Effector memory CD8-positive, alpha-beta T cell (primary cell): ENCODE measurements at places on chromosomes 5 and 9.
A peak's percentile ranks its signal among the peaks of the same experiment; 100 is the strongest.

DNA sequence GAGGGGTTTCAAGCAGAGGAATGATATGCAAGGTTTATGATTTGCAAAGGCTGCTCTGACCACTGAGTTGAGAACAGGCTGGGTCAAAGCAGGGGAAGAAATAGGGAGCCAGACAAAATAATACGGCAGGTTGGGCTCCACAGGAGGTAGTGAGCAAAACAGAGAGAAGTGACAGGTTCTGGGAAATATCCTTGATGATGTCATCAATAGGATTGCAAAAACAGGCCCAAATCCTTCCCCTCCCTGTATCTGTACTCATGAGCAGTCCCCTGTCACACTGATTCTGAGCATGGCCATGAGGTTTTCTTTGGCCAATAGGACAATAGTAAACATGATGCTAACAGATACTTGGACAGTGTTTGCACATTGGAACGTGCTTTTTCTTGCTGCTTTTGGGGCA is 471.8 kb upstream of the BRINP1 start:
- no peak overlapping the region for H3K4me3 ChIP-seq
- H3K4me1 ChIP-seq, result no peaks in the 10 kb centered on the region
- no peaks in the 10 kb centered on the region for H3K27me3 ChIP-seq

- H3K36me3 ChIP-seq, result no peaks in the 10 kb centered on the region
- no peak overlapping the region for H3K27ac ChIP-seq
- DNase-seq, result no peak
- no peaks in the 10 kb centered on the region for H3K27me3 ChIP-seq
- H3K4me3 ChIP-seq, result no peak overlapping the region
- H3K4me1 ChIP-seq, result no peaks in the 10 kb centered on the region
These were observed 50.2 kb downstream of the FXN start for GRCh38 chr9:69085569-69086283.

GRCh38 chr5:88677943-88678769 is 204.8 kb downstream of the MEF2C start:
- H3K4me3 ChIP-seq, result no peak overlapping the region
- H3K27ac ChIP-seq, result no peak overlapping the region
- peaks cover 83% of the 10 kb centered on the region for H3K27me3 ChIP-seq
- H3K4me1 ChIP-seq, result peaks cover 23% of the 10 kb centered on the region
- peaks cover 40% of the 10 kb centered on the region for H3K36me3 ChIP-seq
- DNase-seq, result no peak

- no peak for DNase-seq
- H3K27ac ChIP-seq, result no peak overlapping the region
- peaks cover 14% of the 10 kb centered on the region for H3K27me3 ChIP-seq
- H3K4me1 ChIP-seq, result no peaks in the 10 kb centered on the region
- H3K4me3 ChIP-seq, result no peak overlapping the region
These were observed 165.8 kb upstream of the MAP3K1 start for GRCh38 chr5:56649569-56649968.

DNA sequence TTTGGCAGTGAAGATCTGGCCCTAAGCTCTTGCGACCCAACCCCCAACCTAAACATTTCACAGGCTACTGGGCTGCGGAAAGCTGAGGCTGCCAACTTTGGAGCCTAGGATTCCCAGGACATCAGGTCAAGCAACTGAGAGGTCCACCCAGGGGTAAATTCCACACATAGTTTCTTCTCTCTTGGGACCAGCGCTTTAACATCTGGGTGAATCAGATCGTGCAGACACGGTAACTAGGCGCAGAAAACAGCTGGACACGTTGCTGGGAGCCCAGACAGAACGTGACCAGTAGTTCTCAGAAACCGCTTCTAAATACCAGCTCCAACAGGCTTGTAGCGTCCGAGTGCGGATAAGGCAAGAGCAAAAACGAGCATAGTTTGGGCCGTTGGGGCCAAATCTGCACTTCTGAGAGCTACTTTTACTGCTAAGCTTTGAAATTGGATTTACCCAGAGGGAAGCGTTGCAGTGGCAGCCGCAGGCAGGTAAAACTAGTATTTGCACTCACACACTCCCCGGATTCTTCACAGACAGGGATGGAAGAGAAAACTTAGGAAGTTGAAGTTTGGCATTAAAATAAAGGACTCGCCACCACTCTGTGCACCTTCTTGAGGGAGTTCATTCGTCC is 11.8 kb downstream of the ITGA1 start:
- peaks cover 33% of the 10 kb centered on the region for H3K4me1 ChIP-seq
- H3K36me3 ChIP-seq, result peaks cover 26% of the 10 kb centered on the region
- peak overlapping the region; percentile 96 for H3K27ac ChIP-seq
- no peak for DNase-seq
- peak overlapping the region; percentile 94 for H3K4me3 ChIP-seq

DNA sequence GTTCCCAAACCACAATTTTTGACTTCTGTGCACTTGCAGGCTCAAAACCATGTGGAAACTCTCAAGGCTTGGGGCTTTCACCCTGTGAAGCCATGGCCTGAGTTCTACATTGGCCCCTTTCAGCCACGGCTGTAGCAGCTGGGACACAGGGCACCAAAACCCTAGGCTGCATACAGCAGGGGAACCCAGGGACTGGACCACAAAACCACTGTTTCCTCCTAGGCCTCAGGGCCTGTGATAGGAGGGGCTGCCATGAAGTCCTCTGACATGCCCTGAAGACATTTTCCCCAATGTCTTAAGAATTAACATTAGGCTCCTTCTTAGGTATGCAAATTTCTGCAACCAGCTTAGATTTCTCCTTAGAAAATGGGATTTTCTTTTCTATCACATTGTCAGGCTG is 312.1 kb upstream of the TUSC1 start:
- H3K36me3 ChIP-seq, result peaks cover 3% of the 10 kb centered on the region
- H3K27ac ChIP-seq, result no peak overlapping the region
- DNase-seq, result no peak
- H3K4me1 ChIP-seq, result no peaks in the 10 kb centered on the region

DNA sequence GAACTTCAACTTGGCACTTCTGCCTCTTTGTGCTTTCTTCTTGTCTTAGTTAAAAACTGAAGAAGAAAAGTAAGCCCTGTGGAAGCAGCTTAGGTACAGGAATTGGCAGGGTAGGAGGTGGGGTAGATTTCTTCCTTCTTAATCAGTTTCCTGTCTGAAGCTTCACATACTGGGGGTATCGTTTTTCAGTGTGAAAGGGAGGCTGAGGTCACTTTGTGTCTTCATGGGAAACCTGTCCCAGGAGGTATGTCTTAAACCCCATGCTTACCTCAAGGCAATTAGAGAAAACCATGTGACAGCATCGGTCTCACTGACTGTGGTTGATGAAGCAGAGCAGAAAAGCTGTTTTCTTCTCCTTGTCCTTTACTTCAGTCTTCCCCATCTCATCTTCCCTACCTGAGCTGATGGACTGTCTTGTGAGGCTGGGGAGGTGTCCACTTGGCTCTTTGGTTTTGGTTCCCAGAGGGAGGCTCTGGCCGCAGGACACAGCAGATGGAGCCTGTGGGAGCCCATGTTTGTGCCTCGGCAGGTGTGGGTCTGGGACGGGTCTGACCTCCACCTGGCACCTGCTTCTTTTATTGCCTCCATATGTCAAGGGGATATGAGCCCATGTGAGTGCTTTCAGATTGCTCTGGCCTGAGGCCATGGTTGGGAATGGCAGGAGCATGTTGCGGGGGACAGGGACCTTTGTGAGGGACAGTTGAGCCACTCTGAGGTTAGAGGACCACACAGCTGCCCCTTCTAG is 47.0 kb downstream of the SH3GL2 start:
- no peaks in the 10 kb centered on the region for H3K27me3 ChIP-seq
- no peak overlapping the region for H3K4me3 ChIP-seq
- no peak for DNase-seq
- no peak overlapping the region for H3K27ac ChIP-seq
- peaks cover 3% of the 10 kb centered on the region for H3K36me3 ChIP-seq
- H3K4me1 ChIP-seq, result no peaks in the 10 kb centered on the region

GRCh38 chr5:10018201-10019069 is 231.3 kb downstream of the ATPSCKMT start:
- H3K36me3 ChIP-seq, result no peaks in the 10 kb centered on the region
- DNase-seq, result no peak
- H3K27ac ChIP-seq, result no peak overlapping the region
- H3K4me1 ChIP-seq, result no peaks in the 10 kb centered on the region
- no peaks in the 10 kb centered on the region for H3K27me3 ChIP-seq

GRCh38 chr5:133985540-133986180 is 17.2 kb upstream of the C5orf15 start:
- peak overlapping the region; percentile 75 for H3K27ac ChIP-seq
- H3K27me3 ChIP-seq, result no peaks in the 10 kb centered on the region
- peaks cover 66% of the 10 kb centered on the region for H3K36me3 ChIP-seq
- no peak for DNase-seq
- H3K4me3 ChIP-seq, result no peak overlapping the region

DNA sequence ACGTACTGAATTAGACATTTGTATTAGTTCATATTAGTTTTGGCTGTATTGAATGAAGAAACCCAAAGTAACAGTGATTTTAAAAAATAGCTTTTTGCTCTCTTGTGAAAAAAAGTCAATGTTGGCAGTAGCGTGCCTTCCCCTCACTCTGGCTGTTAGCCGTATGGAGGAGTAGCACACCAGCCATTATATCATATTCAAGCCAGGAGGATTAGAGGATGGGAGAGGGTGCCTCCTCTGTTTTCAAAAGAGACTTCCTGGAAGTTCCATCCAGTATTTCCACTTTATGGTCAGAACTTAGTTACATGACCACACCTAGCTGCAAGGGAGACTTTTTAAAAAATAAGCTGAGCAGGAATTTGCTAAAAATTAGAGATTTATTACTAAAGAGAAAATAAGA is 41.2 kb downstream of the GPR21 start:
- H3K27me3 ChIP-seq, result no peaks in the 10 kb centered on the region
- no peak overlapping the region for H3K27ac ChIP-seq
- H3K36me3 ChIP-seq, result peaks cover 33% of the 10 kb centered on the region
- H3K4me3 ChIP-seq, result no peak overlapping the region

- no peak overlapping the region for H3K4me3 ChIP-seq
- H3K27me3 ChIP-seq, result no peaks in the 10 kb centered on the region
- H3K27ac ChIP-seq, result no peak overlapping the region
- no peaks in the 10 kb centered on the region for H3K36me3 ChIP-seq
These were observed 95.8 kb downstream of the PLCXD3 start for GRCh38 chr5:41414598-41414997.

DNA sequence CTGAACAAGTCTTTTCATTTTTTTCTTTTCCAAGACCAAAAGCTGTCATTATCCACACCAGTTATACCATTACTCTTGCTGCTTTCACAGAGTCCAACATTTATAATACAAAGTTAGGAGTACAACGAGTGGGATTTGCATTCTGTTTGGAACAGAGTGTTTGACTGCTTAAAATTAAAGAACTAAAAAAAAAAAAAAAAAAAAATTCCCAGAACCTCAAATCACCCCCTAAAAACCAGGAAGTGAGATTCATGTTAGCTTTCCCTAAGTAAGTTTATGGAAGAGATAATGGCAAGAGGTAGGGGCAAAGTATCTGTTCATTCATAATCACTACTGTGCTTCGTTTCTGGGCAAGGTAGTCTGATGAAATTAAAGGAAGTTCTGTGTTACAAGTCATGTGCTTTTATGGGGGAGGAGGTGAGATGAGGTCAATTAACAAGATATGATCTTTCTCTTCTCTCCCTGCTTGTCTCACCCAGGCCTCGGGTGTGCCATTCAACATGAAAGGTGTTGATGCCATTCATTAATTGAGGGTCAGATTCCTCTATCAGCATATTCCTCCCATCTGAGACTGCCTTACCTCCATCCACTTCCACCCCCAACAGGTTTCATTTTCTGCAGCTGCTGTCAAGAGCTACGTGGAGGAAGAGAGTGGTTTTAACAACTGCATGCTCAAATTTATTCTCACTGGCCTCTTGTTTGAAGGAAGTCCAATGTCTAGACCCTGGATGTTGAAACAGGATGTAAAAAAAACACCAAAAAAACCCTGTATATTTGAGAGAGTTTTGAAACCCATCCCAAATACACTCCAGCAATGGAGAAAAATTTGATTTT is 58.1 kb downstream of the MARCHF3 start:
- H3K36me3 ChIP-seq, result peaks cover 5% of the 10 kb centered on the region
- H3K27ac ChIP-seq, result peak overlapping the region; percentile 74
- H3K27me3 ChIP-seq, result no peaks in the 10 kb centered on the region
- peaks cover 10% of the 10 kb centered on the region for H3K4me1 ChIP-seq

GRCh38 chr5:154397652-154398406 is 48.0 kb upstream of the SAP30L start:
- H3K27me3 ChIP-seq, result no peaks in the 10 kb centered on the region
- no peak overlapping the region for H3K27ac ChIP-seq
- H3K4me3 ChIP-seq, result no peak overlapping the region
- peaks cover 40% of the 10 kb centered on the region for H3K36me3 ChIP-seq
- H3K4me1 ChIP-seq, result peaks cover 14% of the 10 kb centered on the region

DNA sequence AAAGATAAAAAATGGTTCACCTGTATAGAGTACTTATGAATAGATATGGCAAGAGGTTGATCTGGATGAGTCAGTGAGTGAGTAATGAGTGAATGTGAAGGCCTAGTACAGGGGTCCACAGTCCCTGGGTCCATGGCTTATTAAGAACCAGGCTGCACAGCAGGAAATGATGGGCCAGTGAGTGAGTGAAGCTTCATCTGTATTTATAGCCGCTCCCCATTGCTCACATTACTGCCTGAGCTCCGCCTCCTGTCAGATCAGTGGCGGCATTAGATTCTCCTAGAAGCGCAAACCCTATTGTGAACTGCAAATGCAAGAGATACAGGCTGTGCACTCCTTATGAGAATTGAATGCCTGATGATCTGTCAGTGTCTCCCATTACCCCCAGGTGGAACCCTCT is 307.7 kb upstream of the ZNF608 start:
- H3K4me3 ChIP-seq, result no peak overlapping the region
- no peaks in the 10 kb centered on the region for H3K4me1 ChIP-seq
- no peaks in the 10 kb centered on the region for H3K36me3 ChIP-seq
- H3K27ac ChIP-seq, result no peak overlapping the region
